Right ventricle myocardium inferior (tissue), 1 donor: ENCODE measurements at places on chromosomes 6 and 20.

DNA sequence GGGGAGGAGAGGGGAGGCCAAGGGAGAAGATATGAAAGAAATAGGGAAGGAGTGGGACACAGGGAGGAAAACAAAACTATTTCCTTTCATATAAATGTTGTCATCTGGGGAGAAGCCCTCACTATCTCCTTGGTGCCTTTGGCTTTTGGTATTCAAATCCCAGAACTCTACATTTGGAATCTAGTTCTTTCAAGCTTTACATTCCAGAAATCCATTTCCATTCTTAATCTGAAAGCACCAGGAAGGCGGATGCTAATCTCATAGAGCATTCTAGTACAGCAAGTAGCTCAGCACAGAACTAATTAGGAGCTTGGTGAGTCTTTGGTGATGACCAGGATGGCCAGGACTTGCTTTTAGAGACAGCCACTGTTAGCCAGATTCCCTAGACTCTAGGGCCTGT is 177.9 kb downstream of the KIF16B start:
- DNase-seq: no peak

DNA sequence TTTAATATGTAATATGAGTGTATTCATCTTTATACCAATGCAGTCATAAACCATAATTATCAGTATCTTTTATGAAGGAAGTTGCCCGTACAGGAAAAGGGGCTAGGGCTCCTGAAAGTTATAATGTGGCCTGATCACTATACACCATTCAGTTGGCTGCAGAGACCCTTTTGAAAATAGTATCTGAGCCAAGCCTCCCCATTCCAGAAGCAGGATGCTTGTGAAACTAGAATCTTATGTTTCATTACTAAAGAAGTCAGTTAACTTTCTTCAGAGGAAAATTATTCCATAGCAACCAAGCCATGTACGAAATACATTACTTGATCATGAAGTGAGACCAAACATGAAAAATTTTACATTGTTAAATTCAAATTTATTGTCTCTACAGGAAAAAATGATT is 251.5 kb upstream of the TCF21 start:
- no peak for DNase-seq

DNA sequence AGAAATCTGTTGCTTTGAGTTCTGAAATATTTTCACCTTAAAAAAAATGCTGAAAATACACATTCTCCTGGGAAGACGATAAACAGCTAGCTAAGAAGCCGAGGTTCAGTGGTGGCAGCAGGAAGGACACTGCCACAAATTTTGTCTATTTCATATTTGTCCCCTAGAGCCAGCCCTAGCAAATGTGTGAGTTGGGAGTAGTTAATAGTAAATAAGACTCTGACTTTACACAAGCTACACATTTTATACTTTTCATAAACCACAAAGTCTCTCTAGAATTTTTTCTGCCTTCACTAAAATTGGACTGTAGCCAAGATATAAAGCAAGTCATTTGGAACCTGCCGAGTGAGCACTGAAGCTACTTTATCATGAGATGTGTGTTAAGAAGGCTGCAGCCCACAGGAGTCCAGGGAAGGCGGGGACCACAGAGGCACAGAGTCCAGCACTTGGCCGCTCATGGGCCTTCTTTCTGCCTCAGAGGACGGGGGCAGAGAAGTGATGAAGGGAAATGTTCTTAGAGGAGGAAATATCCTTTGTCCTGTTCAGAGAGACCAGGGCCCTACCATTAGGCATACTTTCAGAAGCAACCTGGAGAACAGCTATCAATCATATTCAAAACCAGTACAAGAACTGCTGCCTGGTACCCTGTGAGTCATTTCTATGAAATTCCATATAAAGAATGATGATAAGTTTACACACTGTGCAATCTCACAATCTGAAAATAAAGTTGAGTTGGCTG is 241.7 kb upstream of the TAB2 start:
- DNase-seq: no peak

GRCh38 chr6:135128268-135128914 is 52.7 kb upstream of the MYB start:
- no peak for DNase-seq

DNA sequence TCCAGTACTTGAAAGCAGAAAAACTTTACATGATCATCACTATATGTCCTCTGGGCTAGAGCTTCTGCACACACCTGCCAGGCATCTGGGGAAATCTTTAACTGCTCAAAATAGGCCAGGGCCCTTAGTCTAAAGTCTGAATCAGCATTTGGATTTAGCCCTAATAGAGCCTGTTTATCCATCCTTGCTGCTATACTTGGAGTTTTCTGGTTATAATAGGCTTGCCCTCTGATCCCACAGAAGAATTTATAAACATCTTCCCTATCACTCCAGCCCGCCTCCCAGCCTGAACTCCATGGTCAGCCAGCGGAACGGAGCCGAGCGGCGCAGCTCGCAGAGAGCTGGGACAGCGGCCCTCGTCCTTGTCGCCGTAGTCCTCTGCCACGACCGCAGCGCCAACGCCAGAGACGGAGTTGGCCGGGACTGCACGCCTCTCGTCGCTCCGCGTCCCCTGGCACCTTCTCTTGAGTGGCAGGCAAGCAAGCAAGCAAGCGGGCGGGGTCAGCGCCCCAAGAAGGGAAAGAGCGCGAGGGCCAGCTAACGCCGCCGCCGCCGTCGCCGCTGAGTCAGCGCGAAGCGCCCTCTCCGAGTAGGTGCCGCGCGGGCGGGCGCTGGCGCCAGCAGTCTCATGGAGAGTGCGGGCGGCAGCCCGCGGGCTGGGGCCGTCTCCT is 25.4 kb upstream of the ASIP start:
- DNase-seq: peak; percentile 92

- DNase-seq: no peak
Observed at GRCh38 chr6:91539456-91539855, 952.6 kb upstream of the MAP3K7 start.

- DNase-seq: peak; percentile 90
Observed at GRCh38 chr6:31769684-31770371, 7.3 kb downstream of the VWA7 start.

- no peak for DNase-seq
Observed at GRCh38 chr6:152471456-152472265, 165.5 kb downstream of the SYNE1 start.

- no peak for DNase-seq
Observed at GRCh38 chr6:35723587-35723986, 13.2 kb upstream of the ARMC12 start.

DNA sequence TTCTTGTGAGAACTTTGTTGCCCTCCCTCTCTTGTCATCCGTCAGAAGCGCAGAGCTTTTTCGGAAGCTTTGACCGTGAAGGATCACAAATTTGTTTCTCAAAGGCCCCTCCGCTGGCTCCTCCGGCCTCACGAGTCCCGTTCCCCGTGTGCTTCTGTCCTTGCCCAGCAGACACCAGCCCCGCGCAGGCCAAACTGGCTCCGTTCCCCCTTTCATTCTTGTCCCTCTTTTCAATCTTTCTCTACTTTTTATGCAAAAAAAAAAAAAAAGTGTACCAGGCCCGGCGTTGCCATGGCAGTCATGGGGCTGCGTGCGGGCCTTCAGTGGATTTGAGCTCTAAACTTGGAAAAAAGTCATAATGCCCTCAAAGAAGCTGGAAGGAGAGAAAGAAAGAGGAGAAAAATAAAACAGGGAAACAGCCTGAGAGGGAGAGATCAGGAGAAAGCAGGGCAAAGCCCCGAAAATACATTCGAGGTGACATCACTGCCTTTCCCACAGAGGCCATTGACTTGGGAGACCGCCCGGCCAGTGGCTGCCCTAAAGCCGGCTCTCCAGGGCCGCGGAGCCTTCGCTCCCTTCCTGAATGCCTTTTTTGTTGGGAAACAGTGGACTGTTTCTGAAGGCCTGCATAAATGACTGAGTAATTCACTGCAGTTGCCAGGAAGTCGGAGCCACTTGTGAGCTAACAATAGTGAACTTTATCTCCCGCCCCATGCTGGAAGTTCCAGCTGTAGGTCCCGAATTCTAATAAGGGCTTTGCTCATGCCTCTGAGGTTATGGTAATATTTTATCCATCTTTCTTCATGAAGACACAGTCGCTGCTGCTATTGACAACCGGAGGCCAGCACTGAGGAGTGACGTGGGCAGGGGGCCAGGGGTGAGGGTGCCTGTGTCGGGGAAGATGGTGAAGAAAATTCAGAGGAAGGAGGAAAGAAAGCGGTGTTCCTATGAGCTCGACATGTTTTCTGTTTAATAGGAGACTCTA is 670.9 kb downstream of the QKI start:
- peak; percentile 93 for DNase-seq

GRCh38 chr20:38229376-38230252 is 30.9 kb downstream of the KIAA1755 start:
- no peak for DNase-seq

DNA sequence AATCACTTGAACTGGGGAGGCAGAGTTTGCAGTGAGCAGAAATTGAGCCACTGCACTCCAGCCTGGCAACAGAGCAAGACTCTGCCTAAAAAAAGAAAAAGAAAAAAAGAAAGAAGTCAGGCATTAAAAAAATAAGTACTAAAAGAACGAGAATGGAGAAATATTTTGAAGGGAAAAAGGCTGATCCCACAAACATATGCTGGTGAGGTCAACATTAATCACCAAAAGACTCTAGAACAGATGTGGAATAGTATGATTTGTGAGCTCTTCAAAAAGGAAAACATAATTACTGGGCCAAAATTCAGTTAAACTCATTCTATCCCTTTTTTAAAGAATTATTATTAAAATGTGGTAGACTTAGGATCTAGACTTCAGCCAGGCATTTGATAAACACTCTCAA is 61.2 kb upstream of the NRSN1 start:
- DNase-seq: no peak

GRCh38 chr6:7897461-7898192 is 13.0 kb downstream of the TXNDC5 start:
- DNase-seq: no peak

DNA sequence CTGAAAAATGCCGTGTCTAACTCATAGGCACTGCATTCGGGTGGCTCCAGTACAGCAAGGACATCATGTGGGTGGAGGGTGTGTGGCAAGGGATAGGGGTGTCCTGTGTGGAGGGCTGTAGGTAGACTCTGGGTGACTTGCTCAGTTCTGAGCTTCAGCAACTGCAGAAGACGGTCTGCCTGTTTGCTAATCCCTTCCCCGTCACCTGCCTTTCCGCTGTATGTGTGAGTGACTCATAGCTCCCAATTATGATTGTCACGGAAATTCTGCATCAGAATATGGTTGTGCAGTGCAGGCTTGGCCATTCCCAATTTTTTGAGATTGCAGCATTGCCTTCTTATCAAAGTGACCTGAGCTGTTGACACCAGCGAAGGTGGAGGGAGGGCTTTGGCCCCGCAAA is 174.3 kb downstream of the CDH4 start:
- DNase-seq: no peak

DNA sequence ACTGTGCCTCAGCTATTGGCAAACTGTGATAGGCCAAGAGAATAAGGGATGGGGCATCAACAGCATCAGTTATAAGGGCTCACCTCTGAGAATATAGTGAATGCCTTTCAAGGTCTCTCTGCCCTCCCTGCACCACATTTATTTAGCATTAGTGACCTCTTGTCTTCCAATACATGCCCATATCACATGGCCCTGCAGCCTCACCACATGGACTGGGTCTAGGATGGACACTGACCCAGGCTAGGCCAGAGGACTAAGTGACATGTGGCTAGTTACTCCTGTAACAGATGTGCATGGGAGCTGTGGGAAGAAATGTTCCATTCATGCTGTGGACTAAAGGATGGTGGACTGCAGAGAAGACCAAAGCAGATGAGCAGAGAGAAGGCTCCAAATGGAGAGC is 3.2 kb upstream of the BTN2A2 start:
- no peak for DNase-seq

GRCh38 chr6:19180348-19181072 is 656.7 kb upstream of the ID4 start:
- peak; percentile 70 for DNase-seq

DNA sequence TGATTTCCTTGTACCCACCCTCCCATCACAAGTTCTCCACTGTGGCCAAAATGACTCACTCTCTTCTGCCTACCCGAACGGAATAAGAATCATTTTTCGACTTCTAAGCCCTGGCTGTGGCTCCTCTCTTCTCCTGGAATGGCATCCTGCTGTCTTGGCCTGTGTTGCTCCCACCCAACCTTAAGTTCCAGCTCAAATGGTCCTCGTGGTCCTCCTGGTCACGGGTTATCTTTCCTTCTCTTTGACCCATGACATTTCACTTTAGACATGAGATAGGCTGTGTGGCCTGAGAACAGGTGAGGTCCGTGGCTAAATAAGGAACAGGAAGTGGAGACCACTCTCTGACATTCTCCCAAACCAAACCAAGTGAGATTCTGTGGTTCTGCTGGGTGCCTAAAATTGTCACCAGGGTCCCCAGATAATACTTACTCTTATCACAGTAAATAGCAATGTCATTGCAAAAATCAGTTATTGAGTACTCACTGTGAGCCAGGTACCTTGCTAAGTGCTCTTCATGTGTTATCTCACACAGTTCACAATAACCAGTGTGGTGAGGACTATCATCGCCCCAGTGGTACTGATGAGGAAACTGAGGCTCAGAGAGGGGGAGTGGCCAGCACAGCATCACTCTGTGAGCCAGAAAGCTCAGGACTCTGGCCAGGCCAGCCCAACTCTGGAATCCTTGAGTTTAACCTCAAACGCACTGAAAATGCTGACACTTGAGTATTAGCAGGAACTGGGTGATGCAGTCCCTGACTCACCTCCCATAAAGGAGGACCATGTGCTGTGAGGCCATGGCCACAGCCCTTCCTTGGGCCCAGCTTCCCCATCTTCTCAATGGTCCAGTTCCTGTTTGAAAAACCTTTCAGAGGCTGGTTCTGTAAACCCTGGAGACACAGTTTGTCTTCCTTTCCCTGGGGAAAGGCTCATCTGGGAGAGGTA is 74.8 kb upstream of the SIRPA start:
- peak; percentile 77 for DNase-seq

GRCh38 chr20:63268671-63269439 is 3.8 kb upstream of the ARFGAP1 start:
- no peak for DNase-seq

GRCh38 chr6:109892451-109893435 is 85.4 kb upstream of the GPR6 start:
- DNase-seq: no peak

DNA sequence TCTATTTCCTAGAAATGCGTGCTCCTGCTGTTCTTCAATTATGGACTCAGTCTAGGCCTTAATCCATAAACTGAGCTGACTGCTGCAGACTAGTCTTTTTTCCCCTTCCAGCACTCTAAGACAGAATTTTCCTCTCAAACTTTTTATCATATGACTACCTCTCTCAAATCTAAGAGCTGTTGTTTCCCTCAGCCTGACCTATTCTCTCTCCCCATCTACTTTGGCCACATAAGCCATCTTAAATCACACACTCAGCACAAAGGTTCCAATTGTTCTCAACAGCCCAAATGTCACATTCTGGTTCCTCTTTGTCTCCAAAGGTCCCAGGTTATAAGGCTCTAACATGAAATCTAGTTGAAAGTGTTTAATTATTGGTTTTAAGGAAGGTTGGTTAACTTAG is 85.2 kb downstream of the PRSS35 start:
- no peak for DNase-seq

DNA sequence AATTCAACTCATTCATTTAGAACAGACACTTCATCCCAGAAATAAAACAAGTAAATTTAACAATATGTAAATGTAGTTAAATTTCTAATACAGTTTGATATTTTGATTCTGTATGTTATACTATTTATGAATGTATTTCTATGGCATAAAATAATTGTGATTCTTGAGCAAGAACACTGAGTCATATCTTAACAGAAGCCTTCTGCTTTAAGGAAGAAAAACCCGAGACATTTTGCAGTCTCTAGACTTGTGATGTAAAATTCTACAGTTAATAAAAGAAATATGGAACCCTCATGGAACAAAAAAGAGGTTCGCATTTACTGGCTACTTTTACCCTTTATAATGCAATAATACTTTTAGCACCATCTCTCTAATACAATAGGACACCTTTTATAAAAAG is 47.9 kb upstream of the SCML4 start:
- DNase-seq: no peak

GRCh38 chr6:36597775-36598174 is 3.6 kb downstream of the SRSF3 start:
- DNase-seq: no peak
